ENCODE measurements at places on chromosomes 12 and 14. TPM values are rescaled to one million over a fixed set of nuclear protein-coding genes. Genes with fewer than 3 reads are reported as not detected.

DNA sequence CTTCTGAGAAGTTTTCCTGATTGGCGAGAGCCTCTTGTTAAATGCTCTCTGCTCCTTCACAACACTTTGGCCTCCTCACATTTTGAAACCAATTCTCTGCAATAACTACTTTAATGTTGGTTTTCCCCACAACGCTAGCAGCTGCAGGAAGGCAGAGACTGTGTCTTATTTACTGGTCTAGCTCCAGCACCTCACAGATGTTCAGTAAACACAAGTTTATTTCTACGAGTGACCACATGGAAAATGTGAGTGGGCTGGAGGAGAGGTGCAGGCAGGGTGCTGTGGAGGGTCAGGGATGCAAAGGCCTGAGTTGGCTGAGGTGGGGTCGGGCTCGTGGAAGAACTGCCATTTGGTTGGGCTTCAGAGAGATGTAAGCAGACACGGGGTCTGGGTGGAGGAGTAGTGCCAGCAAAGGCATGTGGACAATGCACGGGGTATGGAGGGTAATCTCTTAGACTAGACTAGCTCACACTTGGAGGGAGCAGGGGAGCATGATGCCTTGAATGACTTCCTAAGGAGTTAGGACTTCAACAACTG lies 117.4 kb upstream of the RTL1 start:
- no peak overlapping the region for H3K4me3 ChIP-seq
- no peaks in the 10 kb centered on the region for H3K4me1 ChIP-seq
- no peaks in the 10 kb centered on the region for H3K27me3 ChIP-seq
- no peak overlapping the region for H3K27ac ChIP-seq
- H3K36me3 ChIP-seq = no peaks in the 10 kb centered on the region

Gene EML5
- 1.6 TPM for total RNA-seq

Gene C14orf180
- 0.68 TPM for total RNA-seq

- peak overlapping the region; percentile 28 for H3K27ac ChIP-seq
- H3K36me3 ChIP-seq = peaks cover 6% of the 10 kb centered on the region
- no peaks in the 10 kb centered on the region for H3K27me3 ChIP-seq
- no peak overlapping the region for H3K4me3 ChIP-seq
- H3K4me1 ChIP-seq = peaks cover 7% of the 10 kb centered on the region
Measured at GRCh38 chr12:116926283-116927243, 15.8 kb downstream of the FBXW8 start.

Measured in aorta (tissue), 5 donors.